ENCODE measurements at places on chromosomes 11 and 22.

DNA sequence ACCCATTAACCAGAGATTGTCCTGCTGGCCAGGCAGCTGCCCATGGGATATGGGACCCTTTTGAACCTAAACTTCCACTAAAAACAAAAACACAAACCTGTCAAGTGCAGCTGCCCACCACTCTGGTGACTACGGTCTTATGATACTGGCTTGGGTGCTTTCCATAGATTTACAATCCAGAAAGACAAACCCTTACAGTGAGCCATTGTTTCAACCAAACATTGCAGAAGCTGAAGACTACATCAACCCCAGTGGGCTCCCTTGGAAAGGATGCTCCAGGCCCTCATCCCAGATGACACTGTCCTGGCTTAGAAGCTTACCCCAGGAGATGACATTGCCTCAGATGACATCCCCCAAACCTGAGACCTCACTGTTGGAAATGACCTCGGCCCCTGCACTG, 56.9 kb upstream of the WNT11 start:
- no peak for DNase-seq

DNA sequence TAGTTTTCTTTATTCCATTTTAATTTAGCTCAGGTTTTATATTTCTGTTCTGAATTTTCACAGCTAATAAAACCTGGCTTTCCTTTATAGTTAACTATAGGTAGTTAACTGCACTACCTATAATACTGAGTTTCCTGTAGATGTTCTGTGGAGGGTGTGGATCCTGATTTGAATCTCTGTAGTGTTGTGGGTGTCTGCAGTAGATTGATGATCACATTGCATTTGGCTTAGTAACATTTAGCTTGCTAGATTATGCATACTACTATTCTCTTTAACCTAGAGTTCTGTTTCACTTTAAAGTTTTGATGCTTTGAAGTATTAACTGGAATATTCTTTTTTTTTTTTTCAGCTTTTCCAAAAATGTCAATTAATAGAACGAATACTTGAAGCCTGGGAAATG, 110.1 kb downstream of the PPP6R3 start:
- no peak for DNase-seq

DNA sequence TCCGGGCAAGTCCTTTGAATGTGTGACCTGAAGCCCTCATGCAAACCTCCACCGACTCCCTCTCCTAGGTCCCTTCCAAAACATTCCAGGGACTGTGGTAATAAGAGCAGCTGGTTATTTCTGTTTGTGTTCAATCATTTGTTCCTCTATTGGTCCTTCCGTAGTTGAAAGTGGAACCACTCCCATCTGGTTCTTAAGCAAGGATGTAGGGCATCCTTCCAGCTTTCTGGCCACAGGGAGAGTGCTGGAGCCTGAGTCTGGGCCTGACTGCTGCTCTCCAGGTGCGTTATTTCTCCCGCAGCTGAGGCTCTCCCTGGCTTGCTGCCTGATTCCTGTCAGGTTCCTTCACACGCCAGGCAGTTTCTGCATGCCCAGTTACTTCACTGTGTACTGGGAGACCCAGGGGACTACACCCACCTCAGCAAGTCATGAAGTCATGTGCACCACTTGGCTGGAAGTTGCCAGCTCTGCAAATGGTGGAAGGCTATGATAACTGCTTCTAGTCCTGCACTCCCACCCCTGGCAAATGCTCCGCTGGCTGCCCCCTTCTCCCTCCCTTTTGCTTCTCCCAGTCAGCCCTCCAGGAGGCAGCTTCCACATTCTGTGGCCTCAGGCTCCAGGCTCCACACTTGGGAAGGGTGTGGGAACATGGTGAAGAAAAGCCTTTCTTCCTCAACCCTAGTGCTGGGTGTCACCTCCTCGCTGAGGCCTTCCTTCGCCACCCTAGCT, 4.0 kb upstream of the ALX4 start:
- no peak for DNase-seq

GRCh38 chr11:129881570-129882170, 13.7 kb downstream of the NFRKB start:
- peak; percentile 41 for DNase-seq

- no peak for DNase-seq
Observed at GRCh38 chr11:40879911-40880310, 579.5 kb downstream of the LRRC4C start.

DNA sequence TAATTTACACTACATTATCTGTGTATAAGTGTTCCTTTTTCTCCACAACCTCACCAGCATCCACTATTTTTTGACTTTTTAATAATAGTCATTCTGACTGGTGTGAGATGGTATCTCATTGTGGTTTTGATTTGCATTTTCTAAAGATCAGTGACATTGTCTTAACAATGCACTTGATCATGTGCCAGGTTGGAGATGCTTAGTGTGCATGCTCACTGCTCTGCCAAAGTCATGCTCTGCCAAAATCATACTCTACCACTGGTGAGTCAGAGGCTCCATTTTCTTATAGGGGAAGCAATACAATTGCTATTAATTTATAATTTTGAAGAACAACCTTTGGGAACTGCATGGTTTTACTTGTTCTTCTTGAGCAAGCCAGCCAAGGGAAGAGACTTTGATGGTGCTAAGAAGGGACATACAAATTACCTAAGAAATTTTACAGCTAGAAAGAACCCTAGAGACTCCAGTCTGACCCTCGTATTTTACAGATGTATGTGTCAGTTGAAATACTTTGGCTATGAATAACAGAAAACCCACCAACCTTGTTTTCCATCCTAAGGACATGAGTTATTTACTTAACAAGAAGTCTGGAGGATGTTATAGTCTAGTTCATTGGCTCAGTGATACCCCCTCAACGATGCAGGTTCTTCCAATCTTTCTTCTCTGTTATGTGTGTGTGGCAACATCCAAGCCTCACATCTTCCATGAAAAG, 368.9 kb downstream of the DDX10 start:
- DNase-seq: no peak

- DNase-seq: no peak
Observed at GRCh38 chr11:13465909-13466371, 2.9 kb upstream of the BTBD10 start.

GRCh38 chr22:43269246-43269645, 73.9 kb downstream of the SCUBE1 start:
- no peak for DNase-seq

GRCh38 chr11:126048197-126048596, 14.5 kb downstream of the CDON start:
- DNase-seq: no peak

- peak; percentile 22 for DNase-seq
Observed at GRCh38 chr11:31340903-31341572, 28.5 kb downstream of the DCDC1 start.

GRCh38 chr22:40452730-40453487, 82.5 kb downstream of the SGSM3 start:
- DNase-seq: no peak

GRCh38 chr22:32801537-32802236, at the start of gene TIMP3:
Gene TIMP3, plus strand, starts transcription at chr22:32801705. Its CDS starts 297 bp downstream, at chr22:32802002.
- DNase-seq: peak; percentile 58

DNA sequence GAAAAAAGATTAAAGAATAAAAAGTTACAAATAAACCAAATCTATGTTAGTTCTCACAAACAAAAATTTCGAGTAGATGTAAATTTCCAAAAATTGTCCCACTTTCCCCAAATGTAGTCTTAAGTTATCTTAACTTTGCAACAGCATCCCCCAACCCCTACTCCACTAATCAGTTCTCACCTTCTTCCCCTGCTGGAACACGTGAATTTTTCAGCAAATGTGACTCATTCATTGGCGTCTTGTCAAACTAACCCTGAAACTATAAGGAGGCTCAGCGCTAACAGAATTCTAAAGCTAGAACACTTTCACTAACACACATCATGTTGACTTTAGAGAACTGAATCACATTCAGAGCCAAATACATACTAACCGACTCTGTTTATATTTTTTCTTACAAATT, 46.1 kb downstream of the PHF21A start:
- DNase-seq: no peak

DNA sequence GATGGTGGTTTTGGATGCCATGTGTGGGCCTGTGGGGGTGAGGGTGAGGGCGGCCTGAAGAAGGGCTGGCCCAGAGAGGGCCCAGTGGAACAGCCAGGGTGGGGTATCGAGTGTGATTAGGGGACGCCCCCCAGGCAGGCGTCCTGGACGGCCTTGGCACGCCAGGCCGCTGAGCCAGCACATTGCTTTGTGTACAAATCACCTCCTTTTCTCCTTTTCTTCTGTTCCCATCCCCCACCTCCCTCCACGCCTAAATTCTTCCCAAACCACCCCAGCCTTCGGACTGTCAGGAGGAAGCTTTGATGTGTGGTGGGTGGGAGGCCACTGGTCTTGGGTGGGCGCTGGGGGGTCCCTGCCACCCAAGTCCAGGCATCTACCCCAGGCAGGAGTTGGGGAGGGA, 7.8 kb upstream of the CD248 start:
- DNase-seq: no peak

DNA sequence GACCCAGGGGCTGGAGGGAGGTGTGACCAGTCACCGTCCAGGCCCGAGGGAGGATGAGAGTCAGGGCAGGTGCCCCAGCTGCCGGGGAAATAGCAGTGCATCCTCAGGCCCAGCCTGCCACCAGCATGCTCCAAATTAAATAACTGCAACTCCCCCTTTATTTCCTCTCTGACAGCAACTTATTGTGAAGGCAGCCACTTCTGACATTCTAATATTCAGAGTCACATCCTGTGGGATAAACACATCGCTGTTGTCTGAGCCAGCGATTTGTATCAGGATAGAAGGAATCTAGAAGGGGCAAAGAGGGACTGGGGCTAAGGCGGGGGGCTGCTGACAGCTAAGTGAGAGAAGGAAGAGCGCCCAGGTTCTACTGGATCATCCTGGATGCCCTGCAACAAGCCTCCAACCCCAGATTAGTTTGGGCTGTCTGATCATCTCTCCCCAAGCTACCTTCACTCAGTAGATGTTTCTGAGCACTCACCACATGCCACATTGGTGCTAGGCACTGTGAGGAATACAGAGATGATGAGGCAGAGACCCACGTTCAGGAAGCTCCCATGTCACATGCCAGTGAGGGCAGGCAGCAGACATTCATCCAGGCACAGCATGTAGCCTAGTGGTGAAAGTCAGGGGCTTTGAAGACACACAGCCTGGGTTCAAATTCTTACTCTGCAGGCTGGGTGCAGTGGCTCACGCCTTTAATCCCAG, 214.1 kb downstream of the BUD13 start:
- no peak for DNase-seq

DNA sequence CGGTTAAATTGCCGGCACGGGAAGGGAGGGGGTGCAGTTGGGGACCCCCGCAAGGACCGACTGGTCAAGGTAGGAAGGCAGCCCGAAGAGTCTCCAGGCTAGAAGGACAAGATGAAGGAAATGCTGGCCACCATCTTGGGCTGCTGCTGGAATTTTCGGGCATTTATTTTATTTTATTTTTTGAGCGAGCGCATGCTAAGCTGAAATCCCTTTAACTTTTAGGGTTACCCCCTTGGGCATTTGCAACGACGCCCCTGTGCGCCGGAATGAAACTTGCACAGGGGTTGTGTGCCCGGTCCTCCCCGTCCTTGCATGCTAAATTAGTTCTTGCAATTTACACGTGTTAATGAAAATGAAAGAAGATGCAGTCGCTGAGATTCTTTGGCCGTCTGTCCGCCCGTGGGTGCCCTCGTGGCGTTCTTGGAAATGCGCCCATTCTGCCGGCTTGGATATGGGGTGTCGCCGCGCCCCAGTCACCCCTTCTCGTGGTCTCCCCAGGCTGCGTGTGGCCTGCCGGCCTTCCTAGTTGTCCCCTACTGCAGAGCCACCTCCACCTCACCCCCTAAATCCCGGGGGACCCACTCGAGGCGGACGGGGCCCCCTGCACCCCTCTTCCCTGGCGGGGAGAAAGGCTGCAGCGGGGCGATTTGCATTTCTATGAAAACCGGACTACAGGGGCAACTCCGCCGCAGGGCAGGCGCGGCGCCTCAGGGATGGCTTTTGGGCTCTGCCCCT, 529 bp upstream of the CCND1 start:
- no peak for DNase-seq

DNA sequence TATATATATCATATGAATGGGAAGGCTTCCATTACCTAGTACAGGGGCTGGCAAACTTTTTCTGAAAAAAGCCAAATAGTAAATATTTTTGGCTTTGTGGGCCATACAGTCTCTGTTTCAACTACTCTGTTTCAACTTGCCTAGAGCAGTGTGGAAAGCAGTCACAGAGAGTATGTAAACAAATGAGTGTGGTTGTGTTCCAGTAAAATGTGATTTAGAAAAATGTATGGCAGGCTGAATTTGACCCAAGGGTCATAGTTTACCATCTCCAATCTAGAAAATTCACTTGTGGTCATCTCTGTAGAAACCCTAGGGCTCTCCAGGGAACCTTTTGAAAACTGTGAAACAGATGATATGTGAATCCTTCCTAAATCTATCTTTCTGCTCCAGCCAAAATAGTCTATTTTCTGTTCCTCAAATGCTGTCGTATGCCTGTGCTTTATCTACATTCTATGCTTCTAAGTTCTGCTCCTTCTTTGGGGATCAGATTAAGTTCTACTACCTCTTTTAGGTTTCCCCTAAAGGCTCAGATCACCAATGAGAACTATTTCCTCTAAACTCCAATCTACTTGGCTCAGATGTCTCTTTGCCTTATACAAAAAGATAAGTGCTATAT, 356.2 kb downstream of the METTL15 start:
- no peak for DNase-seq

DNA sequence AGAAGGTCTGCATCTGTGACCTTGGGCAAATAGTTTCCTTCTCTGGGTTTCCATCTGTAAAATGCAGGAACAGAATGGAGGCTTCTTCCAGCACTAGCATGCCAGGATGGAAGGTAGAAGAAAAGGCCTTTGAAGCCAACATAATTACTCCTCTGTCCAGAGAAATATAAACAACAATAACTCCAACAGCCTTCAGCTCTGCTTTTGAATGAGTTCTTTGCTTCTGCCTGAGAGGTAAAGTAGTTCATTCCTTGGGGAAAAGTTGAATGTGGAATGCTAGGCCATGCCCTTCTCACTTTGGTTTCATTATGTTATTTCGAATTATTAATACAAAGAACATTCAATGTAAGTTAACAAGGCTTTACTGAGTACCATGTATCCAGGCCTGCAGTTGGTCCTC, 61.2 kb upstream of the BLID start:
- DNase-seq: no peak

DNA sequence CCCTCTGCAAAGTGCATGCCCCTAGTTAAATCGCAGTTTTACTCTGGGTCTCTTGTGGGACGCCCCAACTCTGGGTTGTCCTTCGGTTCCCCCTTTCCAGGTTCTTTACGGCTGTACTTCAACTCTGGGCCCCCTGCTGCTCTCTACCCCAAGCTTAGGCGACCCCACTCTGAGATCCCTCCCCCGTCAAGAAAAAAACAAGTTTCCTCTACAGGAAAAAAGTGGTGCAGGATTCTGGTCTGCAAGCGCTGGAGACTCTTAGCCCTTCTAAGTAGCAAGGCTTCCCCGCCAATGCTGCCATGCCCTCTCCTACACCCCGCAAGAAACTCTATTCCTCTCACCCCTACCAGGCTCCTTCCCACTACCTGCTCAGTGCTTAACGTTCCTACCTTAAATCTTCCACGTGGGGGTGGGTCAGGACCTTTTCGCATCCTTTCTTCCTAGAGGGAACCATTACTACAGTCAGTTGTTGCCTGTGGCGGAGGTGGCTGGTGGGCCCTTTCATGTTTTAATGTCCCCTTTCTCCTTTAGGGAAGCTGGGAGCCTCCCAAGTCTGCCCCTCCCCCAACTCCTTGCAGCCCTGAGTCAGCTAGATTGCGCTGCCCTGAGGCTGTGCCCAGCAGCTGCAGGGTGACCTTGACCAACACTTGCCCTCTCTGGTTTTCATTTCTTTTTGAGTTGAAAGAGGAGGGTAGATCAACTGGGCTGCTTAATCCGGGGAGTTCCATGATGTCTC, 1.4 kb downstream of the NEFH start:
- no peak for DNase-seq

Measured in WERI-Rb-1 (cell line).